ENCODE measurements at places on chromosomes 11 and 22. TPM values are rescaled to one million over a fixed set of nuclear protein-coding genes. Genes with fewer than 3 reads are reported as not detected.

GRCh38 chr11:129365816-129366215 is 9.8 kb upstream of the BARX2 start:
- DNase-seq = no peak

DNA sequence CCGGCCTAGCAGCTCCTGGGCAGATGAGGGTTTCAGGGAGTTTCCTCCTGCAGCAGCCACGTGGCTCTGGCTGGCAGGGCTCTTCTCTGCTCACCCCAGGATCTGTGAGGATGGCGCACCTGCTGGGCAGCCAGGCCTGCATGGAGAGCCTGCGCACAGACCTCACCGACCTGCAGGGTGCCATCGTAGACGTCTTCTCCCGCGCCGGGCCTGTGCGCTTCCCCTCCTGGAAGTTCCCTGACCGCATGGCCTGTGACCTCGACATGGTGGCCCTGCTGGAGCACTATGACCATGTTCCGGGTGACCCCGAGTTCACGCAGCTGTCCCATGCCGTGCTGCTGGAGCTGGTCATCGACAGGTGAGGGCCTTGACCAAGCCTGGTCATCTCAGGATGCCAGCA is 9.1 kb downstream of the CCDC157 start:
- no peak for DNase-seq

DNA sequence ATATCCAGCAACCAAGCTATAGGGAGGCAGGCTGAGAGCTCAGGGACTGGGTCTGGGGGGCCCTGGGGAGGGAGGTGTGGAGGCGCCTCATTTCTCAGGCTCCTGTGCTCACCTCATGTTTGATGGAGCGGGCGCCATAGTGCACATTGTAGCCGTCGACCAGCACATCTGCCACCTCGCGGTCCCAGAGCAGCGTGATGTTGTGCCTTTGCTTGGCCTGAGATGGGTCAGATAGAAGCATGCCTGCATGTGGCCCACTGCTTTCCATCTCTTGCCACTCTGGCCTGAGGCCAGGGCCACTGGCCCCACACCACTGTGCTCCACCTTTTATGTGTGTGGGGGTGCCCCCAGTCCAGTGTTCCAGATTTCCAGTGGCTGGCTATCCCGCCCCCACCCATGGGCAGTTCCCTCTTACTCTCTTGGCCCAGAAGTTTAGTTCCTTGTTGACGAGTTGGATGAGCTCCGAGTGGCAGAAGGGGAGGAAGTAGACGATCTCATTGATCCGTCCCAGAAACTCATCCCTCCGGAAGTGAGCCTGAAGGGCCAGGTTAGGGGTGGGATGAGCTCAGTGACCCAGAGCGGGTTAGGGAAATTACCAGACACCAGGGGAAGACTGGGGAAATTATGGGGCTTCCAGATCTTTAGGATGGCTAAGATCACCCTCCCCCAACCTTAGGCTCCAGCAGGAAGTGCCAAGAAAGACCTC is 50.1 kb upstream of the PHOX2A start:
- DNase-seq = no peak

GRCh38 chr22:49415151-49415951 is 412.3 kb downstream of the BRD1 start:
- DNase-seq = no peak

DNA sequence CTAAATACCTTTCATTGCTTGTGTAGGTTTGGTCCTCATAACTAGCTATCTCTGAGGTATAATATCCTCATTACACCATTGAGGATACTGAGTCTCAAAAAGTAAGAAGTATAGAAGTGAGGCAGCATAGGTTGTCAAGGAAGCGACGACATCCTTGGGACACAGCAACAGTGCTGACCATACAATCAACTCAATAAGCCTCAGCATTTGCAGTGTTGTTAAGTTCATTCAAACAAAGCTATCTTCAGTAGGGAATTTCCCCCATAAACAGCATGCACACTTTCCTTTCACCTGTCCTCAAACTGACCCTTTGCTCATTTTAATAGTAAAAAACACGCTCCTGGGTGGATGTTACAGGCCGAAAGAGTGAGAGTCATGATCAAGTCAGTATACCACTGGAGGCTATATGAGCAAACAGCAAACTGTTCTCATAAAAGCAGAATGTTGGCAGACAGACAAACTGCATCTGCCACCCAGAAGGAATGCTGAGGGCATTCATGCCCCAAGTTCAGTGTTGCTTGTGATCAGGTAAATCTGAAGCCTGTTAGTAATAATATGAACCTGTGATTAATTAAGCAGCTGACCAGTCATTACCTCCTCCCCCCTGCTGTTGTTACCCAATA is 756.2 kb upstream of the TENM4 start:
- no peak for DNase-seq

GRCh38 chr11:26134481-26135355 is 197.2 kb upstream of the ANO3 start:
- DNase-seq = peak; percentile 7

DNA sequence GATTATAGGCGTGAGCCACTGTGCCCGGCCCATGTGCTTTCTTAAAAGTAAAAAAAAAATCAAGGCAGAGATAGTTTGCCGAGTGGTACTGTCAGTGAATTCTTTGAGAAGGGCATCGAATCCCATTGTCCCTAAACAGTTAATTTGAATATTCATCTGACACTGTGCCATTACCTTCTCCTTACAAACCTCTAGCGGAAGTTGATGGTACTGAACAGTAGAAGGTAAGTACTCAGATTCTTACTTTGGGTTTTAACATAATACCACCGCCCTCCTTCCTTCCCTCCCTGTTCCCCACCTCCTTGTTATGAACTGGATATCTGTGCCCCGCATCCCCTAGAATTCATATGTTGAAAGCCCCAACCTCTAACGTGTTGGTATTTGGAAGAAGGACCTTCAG is 58.2 kb upstream of the CLMP start:
- no peak for DNase-seq

DNA sequence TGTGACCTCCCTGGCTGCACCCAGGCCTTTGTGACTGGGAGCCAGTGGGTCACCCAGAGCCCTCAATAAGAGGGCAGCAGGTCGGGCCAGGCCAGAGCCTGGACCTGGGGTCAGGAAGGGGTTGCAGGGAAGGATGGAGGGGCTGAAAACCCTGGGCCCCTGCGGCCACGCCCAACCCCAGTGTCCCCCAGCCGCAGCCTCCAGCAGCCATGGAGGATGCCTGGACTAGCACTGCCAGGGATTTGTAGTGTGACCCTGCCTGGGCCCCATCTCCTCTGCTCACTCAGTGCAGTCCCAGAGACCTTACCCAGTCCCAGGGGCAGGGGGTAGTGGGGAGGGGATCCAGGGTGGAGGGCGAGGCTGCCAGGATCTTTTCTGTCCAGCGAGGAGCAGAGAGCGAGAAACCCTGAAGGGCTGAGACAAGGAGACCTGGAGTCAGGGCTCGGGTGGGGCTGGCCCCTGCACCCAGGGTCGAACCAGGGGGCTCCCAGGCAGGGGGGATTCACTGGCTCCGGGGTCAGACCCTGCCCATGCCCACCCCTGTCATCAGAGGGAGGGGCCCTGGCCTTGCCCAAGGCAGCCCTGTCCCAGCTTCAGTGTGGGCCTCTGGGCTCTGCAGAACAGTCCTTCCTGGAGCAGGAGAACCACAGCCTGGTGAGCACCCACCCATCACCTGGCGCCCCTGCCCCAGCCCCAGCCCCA is 187.5 kb downstream of the IGLL1 start:
- no peak for DNase-seq

DNA sequence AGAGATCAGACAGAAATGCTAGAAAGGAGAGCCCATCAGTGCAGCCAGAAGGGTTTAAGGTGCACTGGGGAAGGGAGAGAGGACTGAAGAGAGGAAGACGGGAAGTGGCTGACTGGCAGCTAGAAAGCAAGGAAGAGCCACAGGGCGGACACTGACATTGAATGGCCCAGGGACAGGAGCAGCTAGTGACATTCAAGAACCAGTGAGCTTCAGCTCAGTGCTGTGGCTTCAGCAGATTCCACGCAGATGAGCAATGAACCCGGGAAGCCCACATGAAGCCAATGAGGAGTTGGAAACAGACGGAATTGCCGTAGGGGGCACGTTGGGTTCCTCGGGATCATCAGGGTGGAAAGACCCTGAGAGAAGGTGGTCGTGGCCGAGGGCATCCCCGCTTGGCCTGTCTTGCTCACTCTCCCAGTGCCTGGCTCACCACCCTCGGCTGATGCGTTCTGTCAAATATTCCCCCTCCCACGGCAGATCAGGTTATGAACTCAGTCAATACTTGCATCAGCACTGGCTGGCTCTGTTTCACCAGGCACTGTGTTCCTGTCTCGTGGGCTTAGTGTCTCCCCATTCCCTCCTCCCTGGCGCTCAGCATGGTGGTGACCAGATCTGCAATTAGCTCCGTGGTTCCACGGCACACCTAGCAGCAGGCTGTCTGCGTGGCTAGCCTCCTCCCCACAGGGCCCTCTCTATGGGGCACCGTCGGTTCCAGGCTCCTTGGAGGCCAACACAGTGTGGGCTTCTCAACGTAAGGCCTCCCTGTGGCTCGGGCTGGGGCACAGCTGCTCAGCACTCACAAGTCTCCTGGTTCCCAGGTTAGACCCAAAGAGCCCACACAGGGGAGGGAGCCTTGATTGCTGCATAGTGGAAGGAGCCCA is 145.5 kb downstream of the TRIM29 start:
- no peak for DNase-seq

- DNase-seq = no peak
Measured at GRCh38 chr11:80515097-80515496, 1074.3 kb upstream of the TENM4 start.

DNA sequence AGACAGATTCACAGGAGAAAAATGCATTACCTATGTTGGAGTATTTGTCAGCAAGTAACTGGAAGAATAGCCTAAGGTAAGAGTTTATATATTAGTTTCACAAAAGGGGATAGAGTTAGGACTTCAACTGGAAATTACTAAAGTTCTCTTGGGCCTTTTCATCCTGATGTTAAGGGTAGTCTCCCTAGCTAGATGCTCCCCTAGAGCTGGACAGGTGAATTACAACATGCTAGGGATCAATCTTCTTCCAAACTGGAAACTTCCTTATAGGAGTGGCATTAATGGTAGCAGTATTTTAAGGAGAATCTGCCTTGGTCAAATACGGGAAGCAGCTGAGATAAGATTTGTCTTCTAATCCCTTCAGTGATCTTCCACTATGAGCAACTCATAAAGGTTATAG is 632.8 kb upstream of the RAG2 start:
- DNase-seq = no peak

- no peak for DNase-seq
Measured at GRCh38 chr11:24617856-24618255, 121.0 kb downstream of the LUZP2 start.

GRCh38 chr11:1547467-1548098 is 24.5 kb downstream of the DUSP8 start:
- DNase-seq = no peak

DNA sequence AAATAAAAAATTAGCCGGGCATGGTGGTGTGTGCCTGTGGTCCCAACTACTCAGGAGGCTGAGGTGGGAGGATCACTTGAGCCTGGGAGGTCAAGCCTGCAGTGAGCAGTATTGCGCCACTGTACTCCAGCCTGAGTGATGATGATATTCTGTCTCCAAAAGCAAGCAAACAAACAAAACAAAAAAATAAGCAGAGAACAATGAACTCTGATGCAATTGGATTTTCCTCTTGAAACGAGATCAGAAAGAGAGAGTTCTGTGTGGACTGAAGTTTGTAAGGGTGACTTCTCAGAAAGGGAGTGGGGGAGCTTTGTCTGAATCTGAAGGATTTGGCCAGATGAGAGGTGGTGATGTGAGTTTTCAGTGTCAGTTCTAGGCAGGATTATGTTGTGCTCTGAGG is 6.0 kb upstream of the TMEM123 start:
- DNase-seq = peak; percentile 61

GRCh38 chr22:30245985-30246813 is at the start of gene LIF:
LIF (minus strand) TSS chr22:30246759; CDS start chr22:30246695, 64 bp downstream.
- DNase-seq = peak; percentile 64

DNA sequence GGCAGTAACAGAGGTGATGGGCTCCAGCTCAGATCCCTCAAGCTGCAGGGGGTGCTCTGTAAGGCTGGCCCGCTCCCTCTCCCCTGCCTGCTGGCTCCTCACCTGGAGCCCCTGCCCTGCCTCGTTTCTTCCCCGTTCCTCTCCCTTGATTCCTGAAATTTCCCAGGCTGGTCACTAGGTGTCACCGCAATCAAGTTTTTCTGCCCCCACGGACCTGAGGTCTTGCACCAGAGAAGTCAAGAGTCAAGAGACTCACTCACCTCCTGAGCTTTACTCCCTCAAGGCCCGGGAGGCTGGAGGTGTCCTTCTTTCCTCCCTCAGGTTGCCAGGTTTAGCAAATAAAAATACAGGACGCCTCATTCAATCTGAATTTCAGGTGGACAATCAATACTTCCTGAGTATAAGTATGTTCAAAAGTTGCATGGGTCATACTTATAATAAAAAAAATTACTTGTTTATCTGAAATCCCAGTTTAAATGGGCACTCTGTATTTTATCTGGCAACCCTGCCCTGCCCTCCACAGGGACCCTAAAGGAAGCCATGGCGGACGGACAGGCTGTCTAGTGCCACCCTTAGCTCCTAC is 69.2 kb downstream of the SCUBE1 start:
- DNase-seq = peak; percentile 61

DNA sequence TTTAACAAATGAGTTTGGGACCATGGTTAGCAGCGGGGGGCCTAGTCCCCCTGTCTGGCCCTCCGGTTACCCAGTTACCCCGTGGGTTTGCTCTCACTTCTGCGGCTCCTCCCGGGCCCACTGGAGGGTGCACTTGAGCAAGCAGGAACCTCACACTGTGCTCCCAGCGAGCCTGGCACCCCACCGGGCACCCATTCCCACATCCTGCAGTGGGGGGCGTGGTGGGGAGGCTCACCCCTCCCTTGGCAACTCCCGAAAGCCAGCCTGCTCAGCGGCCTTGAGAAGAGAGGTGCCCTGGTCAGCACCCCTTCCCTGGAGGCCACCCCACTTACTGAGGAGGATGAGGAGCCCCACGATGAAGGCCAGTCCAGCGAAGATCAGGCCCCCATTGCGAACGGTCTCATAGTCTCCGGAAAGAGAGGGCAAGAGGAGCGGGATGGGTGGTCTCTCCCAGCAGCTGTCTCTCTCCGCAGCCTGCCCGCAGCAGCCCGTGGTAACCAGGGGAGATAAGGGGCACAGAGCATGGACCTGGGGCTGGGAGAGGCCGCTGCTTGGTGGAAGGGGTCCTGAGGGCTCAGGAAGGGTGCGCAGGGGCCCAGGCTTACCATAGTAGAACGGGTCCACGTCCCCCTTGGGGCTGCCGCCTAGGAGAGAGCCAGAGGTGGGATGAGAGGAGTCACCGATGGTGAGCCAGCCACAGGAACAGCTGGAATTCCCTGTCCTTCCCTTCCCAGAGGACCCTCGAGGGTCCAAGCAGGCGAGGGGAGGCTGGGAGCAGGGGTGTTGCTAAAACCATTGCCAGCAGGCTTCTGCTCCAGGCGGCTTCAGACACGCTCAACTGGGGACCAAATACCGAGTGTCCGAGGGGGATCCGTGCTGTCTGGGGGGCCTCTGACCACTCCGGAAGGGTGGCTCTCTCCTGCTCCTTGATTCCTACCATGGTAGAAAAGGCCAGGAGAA is 2.2 kb downstream of the FXYD2 start:
- DNase-seq = no peak

GRCh38 chr11:44760917-44761550 is 34.3 kb downstream of the TSPAN18 start:
- peak; percentile 84 for DNase-seq

The APLNR gene
- 1.7 TPM for total RNA-seq

The FJX1 gene
- 8.4 TPM for total RNA-seq

The CAVIN3 gene
- total RNA-seq = 177 TPM

The SPON1 gene
- 328 TPM for total RNA-seq

The SNRPD3 gene
- 101 TPM for total RNA-seq

The OR2D2 gene
- 5.5 TPM for total RNA-seq

The CATSPERZ gene
- not detected for total RNA-seq

The GNAZ gene
- 15.6 TPM for total RNA-seq

The GATD1 gene
- 26.2 TPM for total RNA-seq

The LGR4 gene
- total RNA-seq = 106 TPM

The ZBED5 gene
- total RNA-seq = 32.7 TPM

The MS4A4E gene
- total RNA-seq = not detected

The DCHS1 gene
- total RNA-seq = 37.6 TPM
